ENCODE measurements at places on chromosomes 13 and 19.

DNA sequence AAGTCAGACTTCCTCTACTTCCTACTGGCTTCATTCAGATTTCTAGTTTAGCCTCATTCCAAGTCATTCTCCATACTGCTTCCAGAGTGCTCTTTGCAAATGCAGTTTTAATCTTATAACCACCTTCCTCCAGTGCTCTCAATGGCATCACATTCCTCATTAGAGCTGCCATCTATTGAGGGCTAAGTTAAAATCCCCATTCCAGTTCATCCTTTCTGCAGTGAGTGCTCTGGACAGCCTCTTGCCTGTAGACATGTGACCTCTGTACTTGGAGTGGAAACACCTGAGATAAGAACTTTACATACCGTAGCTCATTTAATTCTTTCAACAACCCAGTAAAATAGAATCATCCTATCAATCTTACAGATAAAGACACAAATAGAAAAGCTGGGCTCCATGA, 57.9 kb upstream of the MAB21L1 start:
- no peak for DNase-seq

GRCh38 chr19:3931041-3931440, 1.8 kb upstream of the NMRK2 start:
- no peak for DNase-seq

GRCh38 chr13:99636728-99637353, 135.6 kb downstream of the TM9SF2 start:
- DNase-seq: no peak

DNA sequence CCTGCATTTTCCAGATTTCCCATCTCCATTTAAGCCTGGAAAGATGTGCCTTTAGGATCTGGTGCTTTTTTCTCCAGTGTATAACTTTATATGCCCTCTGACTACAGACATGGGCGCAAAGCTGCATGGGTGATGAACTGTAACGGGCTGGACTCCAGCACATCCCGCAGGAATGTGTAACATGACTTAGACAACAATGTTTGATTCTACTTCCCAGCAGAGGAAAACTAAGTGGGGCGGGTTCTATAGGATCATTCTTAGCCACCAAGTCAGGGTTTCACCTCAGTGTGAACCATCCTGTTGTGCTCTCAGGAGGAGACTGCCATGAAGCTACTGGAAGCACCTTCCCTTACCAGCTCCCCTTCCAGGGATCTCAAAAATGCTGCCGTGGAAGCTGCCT, 93.2 kb upstream of the SERP2 start:
- DNase-seq: peak; percentile 64

DNA sequence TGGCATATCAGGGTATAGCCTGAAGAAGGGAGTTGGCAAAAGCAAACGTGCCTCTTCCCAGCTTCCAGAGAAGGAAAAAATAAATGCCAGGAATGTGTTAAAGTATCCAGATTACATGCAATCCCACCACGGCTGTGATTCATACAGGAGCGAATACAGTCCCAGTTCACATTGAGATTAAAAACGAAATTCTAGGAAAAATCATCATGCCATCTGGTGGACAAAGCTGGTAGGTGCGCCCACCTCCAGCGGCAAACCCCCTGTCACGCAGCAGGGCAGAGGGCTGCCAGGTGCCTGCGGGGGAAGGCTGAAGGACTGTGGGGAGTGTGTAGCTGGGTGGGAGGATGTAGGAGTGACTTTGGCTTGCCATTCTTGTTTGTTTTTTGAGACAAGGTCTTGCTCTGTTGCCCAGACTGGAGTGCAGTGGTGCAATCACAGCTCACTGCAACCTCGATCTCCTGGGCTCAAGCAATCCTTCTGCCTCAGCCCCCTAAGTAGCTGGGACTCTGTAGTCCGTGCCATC, 6.4 kb upstream of the DMWD start:
- peak; percentile 87 for DNase-seq

- no peak for DNase-seq
Observed at GRCh38 chr13:50119591-50119990, 104.3 kb downstream of the KCNRG start.

DNA sequence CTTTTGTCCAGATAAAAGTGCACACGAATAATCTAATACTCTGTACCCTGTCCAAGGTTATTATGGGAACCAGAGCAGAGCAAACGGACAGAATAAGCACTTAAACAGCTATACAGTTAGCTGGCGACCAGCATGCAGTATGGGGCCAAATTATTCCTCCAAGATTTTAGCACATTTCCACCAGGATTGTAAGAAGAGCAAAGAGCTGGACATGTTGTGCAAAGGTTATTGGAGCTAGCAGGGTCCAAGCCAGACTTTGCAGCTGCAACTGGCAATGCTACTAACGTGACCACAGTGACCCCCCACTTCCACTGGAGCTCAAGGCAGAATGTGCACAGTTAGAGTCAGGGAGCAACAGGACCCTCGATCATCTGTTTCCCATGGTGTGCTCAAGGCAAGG, 89.9 kb downstream of the COL4A1 start:
- no peak for DNase-seq

DNA sequence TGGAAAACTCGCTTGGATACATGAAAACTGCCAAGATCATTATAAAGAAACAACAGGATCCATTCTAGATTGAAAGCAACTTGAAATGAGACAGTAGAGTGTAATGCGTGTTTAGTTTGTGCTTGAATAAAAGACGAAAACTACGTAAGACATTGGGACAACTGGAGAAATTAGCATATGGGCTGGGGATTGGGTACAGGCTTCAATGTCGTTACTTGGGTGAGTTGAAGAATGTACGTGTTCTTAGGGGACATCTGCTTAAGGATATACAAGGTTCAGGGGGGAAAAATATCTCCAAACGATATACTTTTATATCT, 471 bp upstream of the ERVK3-1 start:
- DNase-seq: no peak

GRCh38 chr19:49333418-49333805, 1.8 kb upstream of the CD37 start:
- peak; percentile 12 for DNase-seq

DNA sequence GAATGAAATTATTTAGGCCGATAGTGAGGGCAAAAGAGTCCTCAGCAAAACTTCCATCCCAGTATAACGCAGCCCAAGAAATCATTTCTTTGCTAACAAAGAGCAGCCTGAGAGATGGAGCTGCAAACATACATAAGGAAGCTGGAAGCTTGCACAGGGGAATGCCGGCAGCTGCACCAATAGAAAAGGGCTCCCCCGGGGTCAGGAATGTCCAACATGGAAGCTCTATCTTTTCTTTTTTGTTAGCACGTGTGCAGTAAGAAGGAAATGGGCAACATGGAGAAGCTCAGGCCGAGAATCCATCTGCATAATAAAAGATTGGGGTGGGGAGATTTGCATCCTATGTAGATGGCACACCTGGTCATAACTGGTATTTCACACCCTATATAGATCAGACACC, 1363.5 kb upstream of the PCDH20 start:
- no peak for DNase-seq

GRCh38 chr13:21081926-21082325, 20.5 kb upstream of the LATS2 start:
- DNase-seq: no peak

GRCh38 chr19:42693760-42694350, 46.4 kb downstream of the PSG3 start:
- DNase-seq: peak; percentile 27

DNA sequence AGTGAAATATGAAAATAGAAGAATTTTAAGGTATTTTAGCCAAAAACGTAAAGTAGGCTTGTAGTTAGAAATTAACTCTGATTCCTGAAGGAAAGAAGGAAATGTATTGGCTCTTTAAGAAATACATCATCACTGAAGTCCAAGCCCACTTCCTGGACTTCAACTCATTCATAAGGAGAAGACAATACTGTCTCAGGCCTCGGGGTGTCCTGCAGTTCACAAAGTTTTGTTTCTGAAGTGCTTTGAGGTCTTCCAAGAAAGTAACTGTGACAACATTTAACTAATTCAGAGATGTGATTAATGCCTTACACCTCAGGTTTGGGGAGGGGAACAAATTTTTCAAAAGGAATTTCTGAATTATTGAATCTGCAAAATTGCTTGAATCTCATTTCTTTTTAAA, 65.8 kb upstream of the STARD13 start:
- DNase-seq: peak; percentile 23

- peak; percentile 83 for DNase-seq
Observed at GRCh38 chr19:34501339-34502320, 20.1 kb downstream of the WTIP start.

GRCh38 chr19:15195371-15196334, 5.1 kb downstream of the NOTCH3 start:
- DNase-seq: peak; percentile 39

- DNase-seq: no peak
Observed at GRCh38 chr13:112467236-112467635, 91.1 kb downstream of the SPACA7 start.

DNA sequence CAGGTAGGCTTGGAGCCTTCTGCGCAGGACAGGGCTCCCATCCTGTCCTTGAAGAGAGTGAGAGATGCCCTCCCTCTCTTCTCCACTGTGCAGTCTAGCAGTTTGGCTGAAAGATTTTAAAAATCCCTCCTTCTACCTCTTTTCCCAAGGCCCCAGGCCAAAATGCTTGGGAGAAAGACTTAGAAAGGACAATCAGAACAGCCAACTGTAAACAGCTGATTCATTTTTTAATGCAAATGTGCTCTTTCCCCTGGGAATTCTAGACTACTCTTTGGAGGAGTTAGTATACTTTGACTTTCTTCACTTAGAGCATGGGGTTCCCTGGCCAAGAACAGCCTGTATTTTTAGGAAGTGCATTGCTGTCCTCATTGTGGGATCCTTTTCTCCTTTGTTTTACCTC, 398.9 kb downstream of the GPC6 start:
- no peak for DNase-seq

DNA sequence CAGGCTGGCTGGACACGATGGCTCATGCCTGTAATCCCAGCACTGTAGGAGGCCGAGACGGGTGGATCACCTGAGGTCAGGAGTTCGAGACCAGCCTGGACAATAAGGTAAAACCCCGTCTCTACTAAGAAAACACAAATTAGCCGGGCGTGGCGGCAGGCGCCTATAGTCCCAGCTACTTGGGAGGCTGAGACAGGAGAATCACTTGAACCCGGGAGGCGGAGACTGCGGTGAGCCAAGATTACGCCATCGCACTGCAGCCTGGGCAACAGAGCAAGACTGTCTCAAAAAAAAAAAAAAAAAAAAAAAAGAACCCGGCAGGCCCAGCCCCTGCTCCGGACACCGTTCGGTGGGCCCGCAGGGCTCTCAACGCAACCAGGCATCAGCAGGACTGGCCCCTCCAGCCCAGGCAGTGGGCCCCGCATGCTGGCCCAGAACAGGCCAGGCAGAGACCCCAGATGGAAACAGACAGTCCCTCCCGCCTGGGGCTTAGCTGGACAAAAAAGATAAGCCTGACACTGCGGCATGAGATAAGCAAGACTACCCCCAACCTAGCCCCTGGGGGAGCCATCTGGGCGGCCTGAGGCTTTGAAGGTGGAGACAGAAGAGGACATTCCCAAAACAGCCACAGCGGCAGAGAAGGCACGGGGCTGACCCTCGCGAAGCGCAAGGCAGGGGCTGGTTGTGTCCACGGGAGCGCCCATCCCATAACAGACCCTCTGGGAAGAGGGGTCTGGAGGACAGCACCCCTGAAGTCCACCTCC, 11.6 kb downstream of the REXO1 start:
- DNase-seq: no peak

GRCh38 chr19:5957170-5957569, 20.8 kb downstream of the RANBP3 start:
- no peak for DNase-seq

- no peak for DNase-seq
Observed at GRCh38 chr19:44588771-44589112, 24.6 kb upstream of the IGSF23 start.

All from fibroblast of skin of abdomen (primary cell).